ENCODE measurements at places on chromosomes 6 and 20.

DNA sequence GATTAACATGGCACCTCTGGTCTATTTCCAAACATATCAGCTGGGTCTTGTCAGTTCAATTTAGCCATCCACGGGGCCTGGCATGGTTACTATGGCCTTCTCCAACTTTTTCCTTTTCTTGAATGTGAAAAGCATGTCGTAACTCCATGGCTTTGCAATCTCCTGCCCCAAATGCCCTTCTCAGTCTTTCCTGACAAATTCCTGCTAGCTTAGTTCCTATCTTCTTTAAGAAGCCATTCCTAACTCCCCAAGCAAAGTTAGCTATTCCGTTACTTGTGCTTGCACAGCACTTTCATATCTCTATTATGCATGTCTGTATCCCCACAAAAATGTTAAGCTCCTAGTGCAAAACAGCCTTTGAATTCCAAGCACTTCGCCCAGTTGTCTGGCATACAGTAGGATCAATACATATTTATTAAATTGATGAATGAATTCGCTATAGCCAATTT lies 105.6 kb downstream of the AIG1 start:
- DNase-seq, result no peak

GRCh38 chr20:25739615-25740320 lies 43.1 kb upstream of the ZNF337 start:
- DNase-seq, result no peak

DNA sequence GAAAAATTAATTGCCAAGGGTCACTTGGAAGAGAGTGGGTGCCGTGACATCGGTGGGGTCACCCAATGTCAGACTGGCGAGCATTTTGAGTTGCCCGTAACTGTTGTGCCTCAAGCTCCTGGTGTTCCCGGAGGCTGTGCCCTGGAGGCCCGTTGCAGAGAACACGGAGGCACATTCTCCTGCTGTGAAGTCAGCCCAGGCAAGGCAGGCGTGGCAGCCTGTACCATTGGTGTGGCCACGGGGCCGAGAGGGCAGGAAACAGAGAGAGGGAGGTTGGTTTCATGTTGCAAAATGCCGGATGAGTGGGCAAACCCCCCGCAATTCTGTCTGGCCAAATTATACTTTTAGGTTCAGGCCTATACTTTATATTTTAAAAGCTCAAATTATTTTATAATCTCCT lies 81.2 kb downstream of the THBS2 start:
- no peak for DNase-seq

DNA sequence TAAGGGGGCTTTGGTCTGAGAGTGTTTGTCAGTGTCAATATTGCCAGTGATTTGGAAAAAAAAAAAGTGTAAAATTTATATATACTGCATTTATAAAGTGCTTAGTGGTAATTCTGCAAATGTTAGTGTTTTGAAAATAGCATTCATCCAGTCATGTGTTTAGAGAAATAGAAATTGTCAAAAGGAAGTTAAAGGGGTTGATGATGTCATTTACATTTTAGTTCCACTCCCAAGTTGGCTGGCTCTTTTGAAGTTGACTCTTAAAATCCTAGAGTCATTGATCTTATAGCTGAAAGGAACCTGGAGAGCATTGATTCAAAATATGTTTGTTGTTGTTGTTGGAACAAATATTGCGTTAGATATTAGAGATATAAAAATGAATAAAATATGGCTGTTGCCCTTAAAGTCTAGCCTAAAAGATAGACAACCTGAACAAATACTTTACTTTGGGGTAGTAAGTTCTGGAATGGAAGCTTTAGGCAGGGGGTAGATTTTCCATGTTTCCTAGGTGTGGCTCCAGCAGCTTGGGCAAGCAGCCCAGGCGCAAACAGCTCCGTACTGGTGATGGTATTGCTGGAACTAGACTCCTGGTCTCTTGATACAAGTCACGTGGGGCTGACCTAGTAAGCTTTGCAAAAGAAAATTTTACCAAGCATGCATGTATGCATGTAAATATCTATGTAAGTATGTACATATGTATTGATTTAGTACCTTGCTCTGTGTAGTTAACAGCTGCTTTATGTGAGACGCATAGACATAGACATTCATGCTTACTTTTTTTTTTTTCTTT lies 46.3 kb downstream of the HIVEP1 start:
- DNase-seq, result no peak

GRCh38 chr20:47093320-47093966 lies 198.8 kb downstream of the EYA2 start:
- no peak for DNase-seq

GRCh38 chr6:100458841-100459591 lies 5.7 kb downstream of the SIM1 start:
- DNase-seq, result no peak

GRCh38 chr20:63246490-63247288 lies 7.6 kb downstream of the NKAIN4 start:
- DNase-seq, result no peak

- no peak for DNase-seq
Observed at GRCh38 chr6:156791320-156791850, 14.2 kb downstream of the ARID1B start.

- no peak for DNase-seq
Observed at GRCh38 chr6:106537662-106538061, 91.6 kb downstream of the RTN4IP1 start.

GRCh38 chr20:21901470-21902275 lies 196.2 kb downstream of the PAX1 start:
- no peak for DNase-seq

DNA sequence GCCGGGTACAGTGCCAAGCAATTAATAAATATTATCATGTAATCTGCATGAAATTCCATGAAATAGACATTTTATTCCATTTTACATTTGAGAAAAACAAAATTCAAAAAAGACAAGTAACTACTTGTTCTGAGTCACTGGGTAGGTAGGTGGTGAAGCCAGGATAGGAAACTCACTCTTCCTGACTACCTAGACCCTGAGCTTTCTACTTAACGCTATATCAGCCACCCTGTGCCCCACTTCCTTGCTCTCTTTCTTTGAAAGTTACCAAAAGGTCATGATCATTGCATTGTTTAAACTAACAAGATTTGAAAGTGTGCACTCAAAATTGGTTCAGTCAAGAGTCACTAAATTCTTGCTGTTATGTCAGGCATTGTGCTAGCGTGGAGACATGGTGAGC lies 235.7 kb downstream of the CD83 start:
- no peak for DNase-seq

GRCh38 chr20:46137816-46138215 lies 19.7 kb downstream of the CD40 start:
- DNase-seq, result no peak

DNA sequence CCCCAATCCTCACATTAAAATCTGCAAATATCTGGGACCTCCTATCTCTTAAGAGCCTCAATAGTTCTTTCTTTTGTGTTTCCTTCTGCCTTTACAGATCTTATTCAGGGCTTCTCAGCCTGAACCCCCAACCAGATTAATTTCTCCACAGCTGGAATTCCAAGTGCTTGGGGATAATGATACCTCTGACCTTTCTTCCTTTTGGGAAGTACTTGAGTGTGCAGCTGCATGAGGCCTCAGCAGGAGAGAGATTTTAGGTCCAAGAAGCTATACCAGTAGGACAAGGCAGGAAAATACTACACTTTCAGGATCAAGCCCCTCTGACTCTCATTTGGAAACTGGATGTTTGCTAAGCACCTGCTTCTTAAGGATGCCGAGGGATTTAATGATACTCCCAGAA lies 2.6 kb downstream of the PHF20 start:
- DNase-seq, result no peak

DNA sequence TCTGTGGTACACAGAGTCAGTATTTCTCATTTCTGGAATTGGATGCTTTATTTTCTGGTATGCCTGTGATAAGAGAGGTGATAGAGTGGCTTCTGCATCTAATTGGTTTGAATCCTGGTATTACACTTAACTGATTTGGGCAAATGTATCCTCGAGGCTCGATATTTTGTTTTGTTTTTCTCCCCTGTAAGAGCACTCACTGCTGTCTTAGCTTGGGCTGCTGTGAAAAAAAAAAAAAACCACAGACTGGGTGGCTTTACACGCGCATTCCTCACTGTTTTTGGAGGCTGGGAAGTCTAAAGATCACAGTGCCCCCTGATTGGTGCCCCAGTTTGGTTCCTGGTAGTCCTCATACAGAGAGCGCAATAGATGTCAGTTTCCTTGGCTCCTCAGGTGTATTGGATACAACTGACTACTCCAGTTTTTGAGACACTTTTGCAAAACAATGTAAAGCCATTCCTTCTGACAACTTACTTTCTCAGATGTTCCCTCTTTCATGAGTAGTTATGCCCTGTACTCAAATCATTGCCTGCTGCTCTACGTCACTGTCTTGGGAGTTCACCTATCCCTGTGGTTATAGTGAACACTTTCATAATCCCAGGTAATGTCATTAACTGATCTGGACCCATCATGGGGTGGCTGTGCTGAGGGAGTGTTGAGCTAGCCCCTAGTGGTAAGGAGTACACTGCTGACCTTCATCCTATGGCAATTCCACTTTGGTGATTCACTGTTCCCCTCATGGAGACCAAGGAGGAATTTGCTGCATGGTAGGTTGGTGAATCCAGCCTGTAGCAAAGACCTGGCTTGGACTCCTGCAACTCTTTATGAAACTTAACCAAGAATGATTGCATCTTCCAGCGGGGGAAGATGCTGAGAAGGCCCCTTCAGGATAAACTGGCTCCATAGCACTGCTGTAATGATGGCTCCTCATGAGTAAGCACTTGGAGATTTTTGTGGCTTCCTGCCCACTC lies 3.5 kb upstream of the ACAT2 start:
- no peak for DNase-seq

DNA sequence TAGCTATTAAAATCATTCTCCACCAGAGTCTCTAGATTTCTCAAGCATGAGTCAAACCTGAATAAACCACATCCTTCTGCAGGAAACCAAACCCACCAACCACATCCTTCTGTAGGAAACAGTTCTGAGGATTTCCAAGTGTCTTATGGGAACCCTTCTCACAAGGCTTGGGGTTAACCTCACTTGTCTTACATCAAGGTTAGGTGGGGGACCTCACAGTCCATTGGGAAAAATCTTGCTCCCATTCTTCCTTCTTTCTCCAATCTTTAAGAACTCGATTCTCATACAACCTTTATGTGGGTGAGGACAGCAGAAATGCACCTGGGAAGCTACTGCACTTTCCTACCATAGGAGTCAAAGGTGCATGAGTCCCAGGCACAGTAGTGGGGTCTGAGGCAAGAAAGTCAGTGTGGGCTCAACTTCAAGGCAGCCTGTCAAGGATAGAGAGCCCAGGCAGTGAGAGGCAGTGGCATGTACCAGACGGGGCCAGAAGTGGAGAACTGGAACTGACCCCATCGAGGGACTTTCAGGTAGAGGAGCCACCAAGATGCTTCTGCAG lies 114.5 kb downstream of the SLC22A3 start:
- DNase-seq, result peak; percentile 64

- peak; percentile 7 for DNase-seq
Observed at GRCh38 chr6:170137911-170138910, 152.7 kb downstream of the DLL1 start.

- peak; percentile 85 for DNase-seq
Observed at GRCh38 chr6:44096612-44097011, 30.6 kb downstream of the MRPL14 start.

- no peak for DNase-seq
Observed at GRCh38 chr6:84521511-84521910, 242.9 kb downstream of the TBX18 start.
